Omental fat pad (tissue), 4 donors: ENCODE measurements at places on chromosomes 12 and 14. TPM values are rescaled to one million over a fixed set of nuclear protein-coding genes. Genes with fewer than 3 reads are reported as not detected.

KRT83 gene
- not detected for total RNA-seq

ZDHHC22 gene
- total RNA-seq = not detected

DNA sequence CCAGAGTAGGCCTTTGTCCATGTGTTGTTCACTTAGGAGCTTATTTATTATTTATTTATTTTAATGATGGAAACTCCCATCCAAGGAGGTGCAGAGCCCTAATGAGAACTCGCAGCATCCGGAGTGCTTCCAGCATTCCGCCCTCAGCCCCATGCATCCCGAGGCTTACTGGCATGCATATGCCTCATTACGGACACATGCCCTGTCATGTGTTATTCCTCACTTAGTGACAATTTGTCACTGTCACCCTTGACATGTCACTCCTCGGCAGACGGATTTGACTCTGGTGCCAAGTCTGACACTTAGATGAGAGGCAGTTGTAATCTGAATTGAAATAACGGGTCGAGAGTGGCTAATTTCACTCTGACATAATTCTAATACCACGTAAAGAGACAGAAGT lies 132.8 kb downstream of the VRK1 start:
- no peak for DNase-seq

DNA sequence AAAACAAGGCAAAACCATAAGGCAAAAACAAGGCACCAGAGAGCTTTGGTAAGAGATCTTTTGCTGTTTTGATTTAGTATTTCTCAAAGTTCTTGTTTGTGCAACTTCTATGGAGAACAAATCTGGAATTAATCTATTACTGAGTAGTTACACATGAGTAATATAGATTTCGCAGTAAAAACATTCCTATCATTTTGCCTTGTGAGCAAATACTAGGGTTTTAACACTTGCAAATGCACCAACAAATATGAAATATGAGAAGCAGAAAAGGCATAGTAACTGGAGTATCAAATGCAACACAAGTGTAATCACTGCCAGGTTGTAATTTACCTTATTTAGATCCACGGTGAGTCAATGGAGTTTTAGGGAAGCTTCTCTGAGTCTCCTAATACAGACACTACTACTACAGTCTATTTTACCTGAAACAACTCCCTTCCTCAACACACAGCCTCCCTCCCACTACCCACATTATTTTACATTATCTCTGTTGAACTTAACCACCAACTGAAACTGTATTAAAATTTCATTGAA lies 324.1 kb downstream of the FLRT2 start:
- DNase-seq = no peak

SMIM41 gene
- 1.9 TPM for total RNA-seq

DNA sequence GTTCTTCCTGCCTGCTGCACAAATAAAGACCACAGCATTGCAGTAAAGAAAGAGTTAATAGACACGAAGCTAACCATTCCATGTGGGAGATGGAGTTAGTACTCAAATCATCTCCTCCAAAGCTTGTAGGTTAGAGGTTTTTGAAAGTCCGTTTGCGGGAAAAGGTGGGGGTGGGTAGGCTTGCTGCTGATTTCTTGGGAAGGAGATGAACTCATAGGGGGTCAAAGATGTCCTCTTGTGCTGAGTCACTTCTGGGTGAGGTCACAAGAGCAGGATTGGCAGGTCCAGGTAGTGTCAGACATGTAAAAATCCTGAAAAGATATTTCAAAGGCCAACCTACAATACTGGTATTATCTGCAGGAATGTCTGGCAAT lies 66.4 kb downstream of the PTHLH start:
- no peak for DNase-seq

DNA sequence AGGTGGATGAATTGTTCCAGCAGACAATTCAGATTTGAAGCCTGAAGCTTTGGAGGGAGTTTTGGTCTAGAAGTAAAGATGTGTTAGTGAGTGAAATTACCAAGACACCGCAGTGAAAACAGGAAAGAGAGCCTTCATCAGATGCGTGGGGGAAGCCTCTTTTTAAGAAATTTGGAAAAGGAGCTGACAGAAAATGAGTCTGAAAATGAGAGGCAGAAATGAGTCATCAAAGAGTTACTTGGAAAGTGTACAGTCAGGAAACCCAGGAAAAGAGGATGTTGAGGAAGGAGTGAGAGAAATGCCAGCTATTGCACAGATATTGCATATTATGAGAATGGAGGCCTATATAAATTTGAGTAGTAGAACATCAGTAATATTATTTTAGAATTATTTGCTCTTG lies 520.7 kb downstream of the NRXN3 start:
- DNase-seq = no peak

GRCh38 chr12:128554546-128555304 lies 269.0 kb downstream of the SLC15A4 start:
- no peak for DNase-seq

GRCh38 chr12:30420561-30420960 lies 275.1 kb downstream of the IPO8 start:
- DNase-seq = no peak

DNA sequence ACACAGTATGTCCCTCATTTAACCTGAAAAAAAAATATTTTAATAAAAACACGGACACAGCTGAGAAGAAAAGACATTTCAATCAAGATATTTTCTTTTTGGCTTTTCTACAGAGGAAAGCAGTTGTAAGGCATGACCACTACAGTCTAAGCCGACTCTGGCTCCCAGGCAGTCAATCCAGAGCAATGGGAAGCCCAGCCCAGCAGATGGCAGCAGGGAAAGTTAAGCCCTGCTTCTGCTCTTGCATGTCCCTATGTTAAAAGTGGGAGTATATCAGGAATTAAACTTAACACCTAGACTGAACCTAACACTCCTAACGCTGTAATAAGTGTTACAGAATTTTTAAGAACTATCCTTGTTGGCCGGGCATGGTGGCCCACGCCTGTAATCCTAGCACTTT lies 19.5 kb upstream of the HAL start:
- no peak for DNase-seq
